Hepatic stellate cell (primary cell): ENCODE measurements at places on chromosomes 7 and 10.

DNA sequence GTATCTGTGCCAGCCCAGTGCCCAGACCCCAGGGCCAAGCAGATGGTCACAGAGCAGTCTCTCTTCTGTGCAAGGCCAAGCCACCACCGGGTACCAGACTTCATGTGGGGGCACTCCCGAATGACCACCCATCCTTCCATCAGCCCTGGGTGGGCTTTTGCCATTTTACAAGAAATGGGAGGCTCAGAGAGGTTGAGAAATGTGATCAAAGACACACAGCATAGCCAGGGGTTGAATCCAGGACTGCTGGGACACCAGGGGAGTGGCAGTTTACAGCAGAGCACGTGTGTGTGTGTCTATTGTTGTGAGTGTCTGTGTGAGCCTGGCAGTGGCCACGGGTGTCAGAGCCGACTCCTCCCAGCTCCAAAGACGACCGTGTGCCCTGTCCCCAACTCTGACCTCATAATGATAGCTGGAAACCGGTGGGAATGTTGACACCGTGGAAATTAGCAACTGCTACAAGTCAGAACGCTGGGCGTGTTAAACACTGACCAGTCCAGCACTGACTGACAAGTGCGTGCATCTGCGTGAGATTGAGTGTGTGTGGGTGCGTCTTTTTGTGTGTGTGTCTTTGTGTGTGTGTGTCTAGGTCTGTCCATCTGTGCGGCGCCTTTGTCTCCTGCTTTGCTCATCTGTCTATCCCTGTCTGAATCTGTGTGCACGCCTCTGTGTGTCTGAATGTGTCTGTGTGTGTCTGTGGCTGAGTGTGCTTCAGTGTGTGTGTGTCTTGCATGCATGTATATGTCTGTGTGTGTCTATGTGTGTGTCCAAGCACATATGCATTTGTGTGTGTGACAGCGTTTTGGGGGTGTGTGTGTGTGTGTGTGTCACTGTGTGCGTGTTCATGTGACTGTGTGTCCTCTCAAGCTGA lies 17.2 kb upstream of the SLC29A4 start:
- DNase-seq, result no peak

GRCh38 chr7:150448789-150449147 lies 1.7 kb upstream of the GIMAP8 start:
- DNase-seq, result peak; percentile 84

GRCh38 chr7:53315981-53316380 lies 280.5 kb downstream of the POM121L12 start:
- no peak for DNase-seq

GRCh38 chr10:71040343-71040742 lies 152.0 kb upstream of the PCBD1 start:
- no peak for DNase-seq

- no peak for DNase-seq
These were observed 143.8 kb upstream of the RHEB start for GRCh38 chr7:151663382-151664100.

GRCh38 chr10:3774018-3774813 lies 10.8 kb downstream of the KLF6 start:
- peak; percentile 21 for DNase-seq

DNA sequence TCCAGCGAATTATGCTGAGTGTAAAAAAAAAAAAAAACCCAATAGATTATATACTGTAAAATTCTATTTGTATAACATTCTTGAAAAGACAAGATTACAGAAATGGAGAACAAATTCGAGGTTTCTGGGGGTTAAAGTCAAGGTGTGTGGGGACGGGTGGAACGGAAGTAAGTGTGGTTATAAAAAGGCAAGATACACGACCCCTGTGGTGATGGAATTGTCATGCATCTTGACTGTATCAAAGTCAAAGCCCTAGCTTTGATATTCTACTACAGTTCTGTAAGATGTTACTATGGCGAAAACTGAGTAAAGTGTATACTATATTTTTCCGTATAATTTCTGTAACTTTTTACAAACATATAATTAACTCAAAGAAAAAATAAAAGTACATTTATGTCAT lies 718.2 kb upstream of the PCDH15 start:
- DNase-seq, result no peak

DNA sequence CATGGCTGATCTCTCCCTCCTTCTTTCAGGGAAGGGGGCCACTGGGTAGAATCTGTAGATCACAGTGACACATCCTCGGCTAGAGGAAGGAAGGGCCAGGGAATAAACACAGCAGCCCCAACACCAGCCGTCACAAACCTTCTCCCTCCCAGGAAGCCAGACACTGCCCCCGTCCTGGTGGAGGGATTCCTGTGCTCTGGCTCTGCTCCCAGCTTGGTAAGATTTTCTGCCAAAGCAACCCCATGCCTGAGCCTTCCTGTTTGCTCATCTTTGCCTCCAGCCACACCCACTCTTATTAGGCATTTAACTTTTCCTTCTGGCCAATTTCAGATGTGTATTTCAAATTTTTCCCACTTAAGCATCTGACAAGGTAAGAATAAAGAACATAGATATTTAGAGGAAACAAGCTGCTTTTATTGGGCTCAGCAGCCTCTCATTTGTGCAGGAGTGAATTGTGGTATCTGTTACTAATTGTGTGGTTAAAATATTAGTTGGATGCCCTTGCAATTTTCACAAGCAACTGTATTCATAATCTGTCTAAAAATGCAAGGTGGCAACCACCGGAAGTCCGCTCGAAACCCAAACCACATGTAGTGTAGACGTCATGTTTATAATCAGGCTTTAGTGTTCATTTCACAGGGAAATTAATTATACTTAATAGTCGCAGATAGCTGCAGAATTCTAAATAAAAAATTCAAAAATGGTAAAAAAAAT lies 13.2 kb upstream of the NPS start:
- no peak for DNase-seq
